ENCODE measurements at places on chromosomes 12 and 14.

DNA sequence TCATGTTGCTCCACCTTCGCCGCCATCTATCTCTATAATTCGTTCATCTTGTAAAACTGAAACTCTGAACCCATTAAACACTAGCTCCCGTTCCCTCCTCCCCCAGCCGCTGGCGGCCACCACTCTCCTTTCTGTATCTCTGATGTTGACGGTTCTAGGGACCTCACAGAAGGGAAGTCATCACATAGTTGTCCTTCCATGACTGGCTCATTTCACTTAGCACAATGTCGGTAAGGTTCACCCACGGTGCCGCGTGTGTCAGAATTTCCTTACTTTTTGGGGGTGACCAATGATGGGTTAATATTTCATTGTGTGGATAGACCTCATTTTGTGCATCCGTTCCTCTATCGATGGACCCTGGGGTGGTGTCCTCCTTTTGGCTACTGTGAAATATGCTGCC, 2.0 kb upstream of the CACNA2D4 start:
- no peak overlapping the region for H3K4me3 ChIP-seq
- no peak overlapping the region for H3K27ac ChIP-seq
- no peaks in the 10 kb centered on the region for H3K4me1 ChIP-seq
- no peaks in the 10 kb centered on the region for H3K27me3 ChIP-seq
- no peaks in the 10 kb centered on the region for H3K36me3 ChIP-seq

- no peak overlapping the region for H3K27ac ChIP-seq
- no peaks in the 10 kb centered on the region for H3K27me3 ChIP-seq
- no peaks in the 10 kb centered on the region for H3K36me3 ChIP-seq
- H3K4me1 ChIP-seq: no peaks in the 10 kb centered on the region
- no peak overlapping the region for H3K4me3 ChIP-seq
Measured at GRCh38 chr12:117489671-117490070, 128.2 kb upstream of the NOS1 start.

DNA sequence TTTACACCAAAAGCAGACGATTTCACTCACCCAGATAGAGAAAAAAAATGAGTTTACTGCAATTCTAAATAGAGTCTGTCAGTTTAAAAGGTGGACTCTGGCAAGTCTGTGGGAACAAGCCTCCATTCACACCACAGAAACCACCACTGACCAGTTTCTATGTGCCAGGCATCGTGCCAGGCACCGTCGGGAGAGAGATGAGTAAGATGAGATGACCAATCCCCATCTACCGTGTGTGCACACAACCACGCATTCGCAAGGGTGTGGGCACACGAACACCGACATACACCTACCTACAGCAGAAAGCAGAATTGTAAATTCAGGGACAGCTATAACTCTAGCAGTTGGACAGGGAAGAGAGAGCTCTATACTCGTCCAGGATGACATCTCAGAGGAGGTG, 58.3 kb downstream of the PRIMA1 start:
- H3K4me1 ChIP-seq: no peaks in the 10 kb centered on the region
- H3K36me3 ChIP-seq: no peaks in the 10 kb centered on the region
- no peak overlapping the region for H3K27ac ChIP-seq
- no peaks in the 10 kb centered on the region for H3K27me3 ChIP-seq

GRCh38 chr12:63766498-63766897, 13.2 kb upstream of the RXYLT1 start:
- no peak overlapping the region for H3K4me3 ChIP-seq
- no peak overlapping the region for H3K27ac ChIP-seq
- H3K4me1 ChIP-seq: no peaks in the 10 kb centered on the region
- no peaks in the 10 kb centered on the region for H3K36me3 ChIP-seq

All from breast epithelium (tissue), 4 donors.